ENCODE measurements at places on chromosomes 5 and 9. TPM values are rescaled to one million over a fixed set of nuclear protein-coding genes. Genes with fewer than 3 reads are reported as not detected.

MAPK9 gene
- 42.4 TPM for total RNA-seq

DNA sequence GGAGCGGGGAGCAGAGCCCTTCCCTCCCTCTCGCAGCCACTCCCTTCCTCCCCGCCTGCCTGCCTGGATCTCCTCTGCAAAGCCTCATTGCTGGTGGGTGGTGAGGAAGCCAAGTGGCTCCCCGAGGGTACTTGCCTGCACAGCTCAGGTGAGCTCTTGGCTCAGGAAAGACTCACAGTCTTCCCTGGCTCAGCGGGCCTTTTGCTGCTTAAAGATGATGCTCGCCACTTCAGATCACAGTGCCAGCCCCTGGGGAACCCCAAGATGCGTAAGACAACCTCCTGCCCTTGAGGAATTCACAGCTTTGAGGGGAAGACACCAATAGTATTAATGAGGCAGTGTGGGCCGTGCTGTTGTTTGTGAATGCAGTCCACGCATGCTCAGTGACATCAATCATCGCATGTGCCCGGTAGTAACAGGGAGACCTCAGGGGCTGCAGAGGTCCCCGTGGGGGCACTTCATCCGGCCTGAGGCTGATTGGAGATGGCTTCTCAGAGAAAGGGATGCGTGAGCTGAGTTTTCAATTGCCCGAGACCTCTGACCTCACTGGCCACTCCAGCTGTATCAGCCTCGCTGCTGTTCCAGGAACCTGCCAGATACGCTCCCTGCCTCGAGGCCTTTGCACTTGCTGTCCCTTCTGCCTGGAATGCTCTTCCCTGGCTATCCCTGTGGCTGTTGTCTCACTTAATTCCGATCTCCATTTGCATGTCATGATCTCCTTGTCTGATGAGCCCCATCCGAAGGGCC, 36.8 kb downstream of the ERGIC1 start:
- H3K27ac ChIP-seq = peak overlapping the region; percentile 86
- DNase-seq = peak; percentile 77
- no peak overlapping the region for H3K4me3 ChIP-seq
- no peaks in the 10 kb centered on the region for H3K27me3 ChIP-seq

FBLL1 gene
- not detected for total RNA-seq

- H3K36me3 ChIP-seq = no peaks in the 10 kb centered on the region
- no peak overlapping the region for H3K4me3 ChIP-seq
- no peak overlapping the region for H3K27ac ChIP-seq
- no peaks in the 10 kb centered on the region for H3K27me3 ChIP-seq
- no peak for DNase-seq
Measured at GRCh38 chr5:82816926-82817325, 260.3 kb downstream of the TMEM167A start.

LTC4S gene
- total RNA-seq = 19.6 TPM

DNA sequence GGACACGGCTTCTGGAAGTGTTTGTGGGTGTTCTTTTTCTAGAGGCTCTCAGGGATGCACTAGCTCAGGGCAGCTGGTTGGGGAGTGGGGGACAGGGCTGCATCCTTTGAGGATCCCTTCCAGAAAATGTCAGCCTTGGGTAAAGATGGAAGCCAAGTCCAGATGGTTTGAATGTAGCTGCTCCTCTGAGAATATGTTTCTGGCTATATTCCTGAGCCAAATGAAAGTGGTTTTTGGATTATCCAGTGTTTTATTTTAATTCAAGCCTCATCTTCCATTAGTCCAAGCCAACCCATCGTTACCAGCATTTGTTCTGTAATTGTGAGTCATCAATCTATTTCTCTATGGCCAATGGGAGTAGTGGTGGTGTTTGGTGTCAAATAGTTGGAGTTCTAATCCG, 70.4 kb downstream of the SPRY4 start:
- H3K36me3 ChIP-seq = no peaks in the 10 kb centered on the region
- DNase-seq = no peak
- H3K27ac ChIP-seq = no peak overlapping the region
- H3K27me3 ChIP-seq = no peaks in the 10 kb centered on the region

MYO10 gene
- total RNA-seq = 32.6 TPM

DNA sequence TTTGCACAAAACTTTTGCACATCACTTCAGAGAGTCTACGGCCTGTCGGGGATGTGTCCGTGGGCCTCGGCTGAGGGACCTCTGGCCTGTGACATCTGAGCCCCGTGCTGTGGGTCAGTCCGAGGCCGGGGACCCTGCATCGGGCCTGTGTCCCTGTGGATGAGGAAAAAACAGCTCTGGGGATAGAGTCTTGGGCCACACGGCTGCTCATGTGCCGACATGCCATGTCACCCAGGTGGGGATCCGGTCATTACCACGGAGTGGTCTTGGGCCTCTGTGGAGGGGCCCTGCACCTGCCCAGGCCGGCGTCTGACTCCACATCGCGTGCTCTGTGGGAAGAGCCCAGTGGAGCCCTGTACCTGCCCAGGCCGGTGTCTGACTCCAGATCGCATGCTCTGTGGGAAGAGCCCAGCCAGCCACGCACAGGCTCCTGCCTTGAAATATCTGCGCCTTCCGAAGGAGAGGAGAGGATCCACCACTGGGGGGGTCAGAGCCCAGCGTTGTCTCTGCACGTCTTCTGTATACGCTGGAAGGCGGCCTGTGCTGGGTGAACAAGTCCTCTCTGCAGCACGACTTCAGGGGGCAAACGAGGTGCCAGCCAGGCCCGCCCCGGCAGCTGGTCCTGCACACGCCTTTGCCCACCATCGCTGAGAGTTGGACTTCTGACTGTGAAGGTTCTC, 27.5 kb upstream of the IRX4 start:
- H3K4me3 ChIP-seq = no peak overlapping the region
- H3K27ac ChIP-seq = no peak overlapping the region
- peak; percentile 59 for DNase-seq
- H3K36me3 ChIP-seq = no peaks in the 10 kb centered on the region
- H3K4me1 ChIP-seq = no peaks in the 10 kb centered on the region

CD74 gene
- total RNA-seq = 2,212 TPM

DNA sequence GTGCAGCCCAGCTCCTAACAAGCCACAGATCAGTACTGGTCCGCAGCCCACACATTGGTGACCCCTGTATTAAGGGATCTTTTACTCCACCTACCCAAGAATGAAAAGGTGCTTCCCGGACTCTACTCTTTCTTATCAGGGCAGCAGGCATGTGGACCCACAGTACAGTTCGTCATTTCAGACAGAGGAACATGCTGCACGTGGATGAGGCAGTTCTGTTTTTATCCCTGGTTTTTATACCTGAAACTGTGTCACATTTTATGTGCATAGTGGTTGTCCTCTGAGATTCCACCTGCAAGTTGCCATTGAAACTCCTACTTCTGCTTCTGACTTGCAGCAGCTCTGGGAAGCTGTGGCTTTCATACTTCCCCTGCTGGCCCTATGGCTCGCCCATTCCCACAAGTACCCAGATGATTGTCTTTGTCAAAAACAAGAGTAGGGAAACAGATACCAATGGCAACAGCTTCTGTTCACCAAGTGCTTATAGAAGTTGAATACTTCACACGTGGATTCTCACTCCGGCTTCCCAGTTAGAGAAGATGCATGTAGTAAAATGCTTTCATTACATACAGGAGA, 208.0 kb downstream of the TRIO start:
- H3K27me3 ChIP-seq = no peaks in the 10 kb centered on the region
- no peak overlapping the region for H3K4me3 ChIP-seq
- DNase-seq = no peak
- no peak overlapping the region for H3K27ac ChIP-seq
- peaks cover 17% of the 10 kb centered on the region for H3K4me1 ChIP-seq
- no peaks in the 10 kb centered on the region for H3K36me3 ChIP-seq

HRH2 gene
- total RNA-seq = 4.1 TPM

GRCh38 chr5:56986626-56986947, 34.7 kb upstream of the MIER3 start:
- H3K4me3 ChIP-seq = no peak overlapping the region
- no peak for DNase-seq
- H3K27ac ChIP-seq = no peak overlapping the region
- no peaks in the 10 kb centered on the region for H3K27me3 ChIP-seq
- H3K36me3 ChIP-seq = no peaks in the 10 kb centered on the region
- no peaks in the 10 kb centered on the region for H3K4me1 ChIP-seq

DNA sequence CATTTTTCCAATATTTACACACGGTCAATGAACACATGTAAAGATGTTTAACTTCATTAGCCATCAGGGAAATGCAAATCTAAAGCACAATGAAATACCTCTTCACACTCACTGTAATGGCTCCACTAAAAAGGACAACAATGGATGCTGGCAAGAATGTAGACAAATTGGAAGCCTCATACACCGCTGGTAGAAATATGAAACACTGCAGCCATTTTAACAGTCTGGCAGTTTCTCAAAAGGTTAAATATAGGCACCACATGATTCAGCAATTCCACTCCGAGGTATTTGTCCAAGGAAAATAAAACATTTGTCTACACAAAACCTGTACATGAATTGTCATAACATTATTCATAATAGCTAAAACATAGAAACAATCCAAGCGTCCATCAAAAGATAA, 20.0 kb downstream of the RNF145 start:
- no peak overlapping the region for H3K4me3 ChIP-seq
- H3K27me3 ChIP-seq = no peaks in the 10 kb centered on the region
- no peak for DNase-seq

GRCh38 chr5:31845361-31845760, 206.4 kb downstream of the PDZD2 start:
- no peaks in the 10 kb centered on the region for H3K27me3 ChIP-seq
- H3K4me1 ChIP-seq = no peaks in the 10 kb centered on the region
- no peak overlapping the region for H3K4me3 ChIP-seq
